CD8-positive, alpha-beta memory T cell (primary cell): ENCODE measurements at places on chromosomes 5 and 9.

GRCh38 chr9:134061688-134062371, 6.0 kb downstream of the BRD3 start:
- DNase-seq: no peak

DNA sequence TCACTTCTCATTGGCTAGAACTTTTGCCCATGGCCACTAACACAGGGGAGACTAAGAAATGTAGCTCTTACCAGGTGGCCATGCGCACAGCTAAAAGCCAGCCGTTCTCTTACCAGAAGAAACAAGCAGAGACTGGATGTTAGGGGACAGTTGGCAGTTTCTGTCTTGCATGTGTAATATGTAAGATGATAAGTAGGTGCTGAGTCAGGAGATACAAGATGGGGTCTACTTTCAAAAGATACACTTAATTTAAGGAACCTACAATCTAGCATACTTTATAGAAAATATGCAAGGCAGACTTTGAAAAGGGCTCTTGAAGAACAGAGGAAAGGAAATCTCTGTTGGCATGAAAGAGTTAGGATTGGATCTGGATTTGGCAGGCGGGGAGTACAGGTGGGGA, 244.5 kb downstream of the ZSWIM6 start:
- DNase-seq: no peak

DNA sequence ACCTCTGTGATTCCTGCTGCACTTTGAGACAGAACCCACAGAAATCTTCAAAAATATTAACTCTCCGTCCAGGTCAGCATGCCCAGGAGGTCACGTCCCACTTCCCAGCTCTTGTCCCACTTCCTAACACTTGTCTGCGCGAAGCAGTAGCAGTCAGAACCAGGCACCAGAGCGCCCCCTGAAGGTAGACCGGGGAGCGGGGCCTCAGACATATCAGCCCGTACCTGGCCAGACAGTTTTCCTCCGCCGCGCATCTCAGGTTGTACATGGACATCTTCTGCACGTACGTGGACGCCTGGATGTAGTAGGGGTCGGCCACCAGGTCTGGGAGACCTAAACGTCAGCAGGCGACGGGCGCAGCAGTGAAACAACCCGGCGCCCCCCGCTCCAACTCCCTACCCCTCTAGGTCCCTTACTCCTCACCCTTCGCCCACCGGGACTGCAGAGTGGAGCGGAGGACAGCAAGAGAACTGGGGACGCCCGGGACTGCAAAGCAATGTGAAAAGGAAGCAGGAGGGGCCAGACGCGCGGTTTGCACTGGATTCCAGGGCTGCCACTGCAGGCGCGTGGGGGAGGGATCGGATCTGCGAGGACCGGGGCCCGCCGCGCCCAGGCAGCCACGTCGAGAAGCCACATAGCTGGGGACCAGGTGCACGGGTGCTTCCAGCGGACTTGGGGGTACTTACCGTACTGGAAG, 1.2 kb downstream of the LOX start:
- DNase-seq: no peak

GRCh38 chr5:3564116-3564515, 31.5 kb upstream of the IRX1 start:
- no peak for DNase-seq

DNA sequence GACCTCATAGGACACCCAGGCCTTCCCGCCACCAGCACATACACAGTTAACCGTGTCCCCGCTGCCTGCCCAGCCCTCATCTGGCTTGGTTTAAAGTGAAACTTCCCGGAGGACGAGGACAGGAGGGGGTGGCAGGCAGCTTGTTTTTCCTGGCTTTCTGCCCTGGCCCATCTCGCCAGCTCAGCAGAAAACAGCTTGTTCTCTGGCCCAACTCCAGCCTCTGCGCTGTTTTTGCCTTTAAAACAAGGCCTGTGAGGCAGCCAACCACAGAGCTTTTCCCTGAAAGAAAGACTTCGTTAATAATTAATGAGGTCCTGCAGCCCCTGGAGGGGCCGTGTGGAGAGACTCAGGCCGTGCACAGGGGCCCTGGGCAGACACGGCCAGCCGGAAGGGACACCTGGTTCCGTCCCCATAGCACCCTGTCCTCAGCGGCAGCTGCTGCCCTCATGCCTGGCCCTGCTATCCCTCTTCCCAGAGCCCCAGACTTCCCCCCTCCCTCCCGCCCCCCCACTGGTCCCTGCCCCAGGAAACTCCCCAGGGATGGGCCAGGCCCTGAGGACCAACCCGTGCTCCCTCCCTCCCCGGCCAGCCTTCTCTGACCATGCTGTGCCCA, 108.7 kb downstream of the RXRA start:
- DNase-seq: no peak
